ENCODE measurements at places on chromosomes 2 and 18.

GRCh38 chr2:225173909-225174308 lies 131.6 kb upstream of the DOCK10 start:
- H3K4me3 ChIP-seq = no peak overlapping the region
- H3K27ac ChIP-seq = no peak overlapping the region
- no peaks in the 10 kb centered on the region for H3K4me1 ChIP-seq
- H3K27me3 ChIP-seq = no peaks in the 10 kb centered on the region
- DNase-seq = no peak
- no peaks in the 10 kb centered on the region for H3K36me3 ChIP-seq

GRCh38 chr2:120729406-120730399 lies 6.0 kb upstream of the GLI2 start:
- H3K4me1 ChIP-seq = no peaks in the 10 kb centered on the region
- no peaks in the 10 kb centered on the region for H3K27me3 ChIP-seq
- DNase-seq = no peak
- H3K4me3 ChIP-seq = no peak overlapping the region
- no peak overlapping the region for H3K27ac ChIP-seq
- no peaks in the 10 kb centered on the region for H3K36me3 ChIP-seq

DNA sequence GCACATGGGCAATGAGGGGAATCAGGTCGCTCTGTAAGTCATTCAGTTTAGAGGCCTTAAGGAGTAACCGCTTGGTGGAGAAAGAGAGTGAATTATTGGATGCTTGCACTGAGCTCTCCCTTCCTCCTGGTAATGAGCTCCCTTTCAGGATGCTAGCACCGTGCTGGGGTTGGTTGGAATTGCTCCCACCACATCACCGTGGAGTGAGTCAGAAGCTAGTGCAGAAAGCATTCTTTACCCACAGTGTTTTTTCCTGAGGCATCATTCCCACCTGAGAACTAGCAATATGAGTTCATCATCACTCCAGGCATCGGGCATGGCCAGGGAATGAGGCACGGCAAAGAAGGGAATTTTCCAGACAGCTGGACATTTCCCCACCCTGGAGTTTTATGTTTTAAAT lies 57.6 kb downstream of the ITGB6 start:
- H3K27me3 ChIP-seq = no peaks in the 10 kb centered on the region
- no peak overlapping the region for H3K27ac ChIP-seq
- H3K36me3 ChIP-seq = 0 out of 2 replicates have a peak, but pooled peaks cover 1% of the 10 kb centered on the region
- no peak for DNase-seq

GRCh38 chr2:157194097-157194688 lies 63.3 kb upstream of the GALNT5 start:
- no peaks in the 10 kb centered on the region for H3K36me3 ChIP-seq
- H3K4me1 ChIP-seq = no peaks in the 10 kb centered on the region
- H3K4me3 ChIP-seq = no peak overlapping the region
- DNase-seq = peak; percentile 5
- no peaks in the 10 kb centered on the region for H3K27me3 ChIP-seq

- no peak overlapping the region for H3K4me3 ChIP-seq
- no peaks in the 10 kb centered on the region for H3K36me3 ChIP-seq
- H3K27me3 ChIP-seq = no peaks in the 10 kb centered on the region
- H3K27ac ChIP-seq = no peak overlapping the region
These were observed 20.6 kb upstream of the ACTR3 start for GRCh38 chr2:113869253-113869652.

DNA sequence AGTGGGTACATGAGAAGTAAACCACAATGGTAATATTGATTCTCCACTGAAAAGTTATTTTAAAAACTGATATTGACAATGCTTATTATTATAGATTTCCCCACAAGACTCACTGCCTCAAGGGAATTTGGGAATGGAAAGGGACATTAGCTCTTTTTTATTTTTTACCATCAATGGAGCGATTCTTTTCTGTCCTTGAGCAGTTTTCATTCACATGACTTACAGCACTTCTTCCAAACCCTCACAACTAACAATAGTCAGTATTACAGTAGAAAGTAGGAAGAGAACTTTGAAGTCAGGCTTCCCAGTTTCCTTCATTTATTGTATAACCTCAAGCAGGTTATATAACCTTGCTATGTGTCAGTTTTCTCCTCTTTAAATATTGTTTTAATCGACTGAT lies 4.3 kb upstream of the UNC80 start:
- no peak overlapping the region for H3K27ac ChIP-seq
- no peaks in the 10 kb centered on the region for H3K36me3 ChIP-seq
- H3K4me3 ChIP-seq = no peak overlapping the region
- H3K27me3 ChIP-seq = peaks cover 17% of the 10 kb centered on the region

DNA sequence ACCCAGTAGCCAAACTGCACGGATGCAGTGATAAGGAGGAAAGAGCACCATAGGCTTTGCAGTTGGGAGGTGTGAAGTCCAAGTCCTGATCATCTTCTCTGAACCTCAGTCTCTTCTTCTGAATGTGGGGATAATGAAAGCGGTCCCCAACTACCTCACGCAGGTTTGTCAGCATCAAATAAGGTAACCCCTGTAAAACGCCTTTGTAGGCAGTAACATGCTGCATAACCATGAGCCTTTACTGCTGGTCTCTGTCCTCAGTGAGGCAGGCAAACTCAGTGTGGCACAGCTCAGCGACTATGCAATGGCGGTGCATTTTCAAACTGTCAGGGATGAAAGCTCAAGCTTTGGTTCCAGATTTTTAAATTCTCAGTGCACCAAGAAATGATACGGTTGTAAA lies 46.1 kb downstream of the DNMT3A start:
- H3K36me3 ChIP-seq = no peaks in the 10 kb centered on the region
- H3K4me1 ChIP-seq = peaks cover 1% of the 10 kb centered on the region
- H3K4me3 ChIP-seq = no peak overlapping the region
- no peaks in the 10 kb centered on the region for H3K27me3 ChIP-seq
- no peak for DNase-seq

DNA sequence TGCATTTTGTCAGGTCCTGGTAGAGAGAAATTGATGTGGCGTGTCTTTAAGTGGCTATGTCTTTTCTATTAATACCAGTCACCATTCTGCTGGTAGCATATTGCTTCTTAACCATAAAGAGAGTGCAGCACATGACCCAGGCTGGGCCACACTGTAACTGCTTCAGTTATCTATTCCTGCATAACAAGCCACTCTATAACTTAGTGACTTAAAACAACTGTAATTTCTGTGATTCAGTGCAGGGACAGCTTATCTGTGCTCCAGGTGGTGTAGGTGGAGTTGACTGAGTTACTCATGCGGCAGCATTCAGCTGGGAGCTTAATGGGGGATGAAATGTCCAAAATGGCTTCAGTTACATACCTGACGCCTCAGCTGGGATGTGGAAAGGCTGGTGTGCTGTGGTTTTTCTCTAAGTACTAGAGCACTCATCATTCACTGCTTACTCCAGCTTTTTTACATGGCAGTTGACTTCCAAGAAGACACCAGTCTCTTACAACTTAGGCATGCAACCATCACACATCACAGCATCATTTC lies 742.4 kb downstream of the SATB2 start:
- no peak overlapping the region for H3K27ac ChIP-seq
- no peaks in the 10 kb centered on the region for H3K4me1 ChIP-seq
- no peaks in the 10 kb centered on the region for H3K36me3 ChIP-seq

DNA sequence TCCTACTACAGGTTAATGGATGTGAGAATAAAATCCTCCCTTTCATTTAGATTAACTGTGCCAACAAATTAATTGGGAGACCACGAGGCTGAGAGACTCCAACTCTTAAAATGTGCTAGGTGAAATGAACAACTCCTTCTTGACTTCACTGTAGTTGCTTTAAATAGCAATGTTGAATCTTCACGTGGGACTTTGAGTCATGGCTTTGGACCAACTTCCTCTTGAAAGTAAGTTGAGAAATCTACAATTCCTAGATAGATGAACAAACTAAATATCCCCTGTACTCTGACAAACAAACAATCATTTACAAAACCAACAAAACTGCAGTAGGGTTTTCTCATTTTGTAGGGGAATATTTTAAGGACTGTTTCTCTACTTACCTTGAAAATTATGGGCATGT lies 291.9 kb upstream of the SPRED2 start:
- peaks cover 1% of the 10 kb centered on the region for H3K4me1 ChIP-seq
- no peaks in the 10 kb centered on the region for H3K27me3 ChIP-seq
- no peak for DNase-seq
- no peak overlapping the region for H3K27ac ChIP-seq
- H3K36me3 ChIP-seq = no peaks in the 10 kb centered on the region

GRCh38 chr18:79864006-79864725 lies 66.4 kb downstream of the KCNG2 start:
- H3K27me3 ChIP-seq = no peaks in the 10 kb centered on the region
- H3K4me1 ChIP-seq = no peaks in the 10 kb centered on the region
- no peaks in the 10 kb centered on the region for H3K36me3 ChIP-seq
- no peak overlapping the region for H3K4me3 ChIP-seq
- DNase-seq = no peak

DNA sequence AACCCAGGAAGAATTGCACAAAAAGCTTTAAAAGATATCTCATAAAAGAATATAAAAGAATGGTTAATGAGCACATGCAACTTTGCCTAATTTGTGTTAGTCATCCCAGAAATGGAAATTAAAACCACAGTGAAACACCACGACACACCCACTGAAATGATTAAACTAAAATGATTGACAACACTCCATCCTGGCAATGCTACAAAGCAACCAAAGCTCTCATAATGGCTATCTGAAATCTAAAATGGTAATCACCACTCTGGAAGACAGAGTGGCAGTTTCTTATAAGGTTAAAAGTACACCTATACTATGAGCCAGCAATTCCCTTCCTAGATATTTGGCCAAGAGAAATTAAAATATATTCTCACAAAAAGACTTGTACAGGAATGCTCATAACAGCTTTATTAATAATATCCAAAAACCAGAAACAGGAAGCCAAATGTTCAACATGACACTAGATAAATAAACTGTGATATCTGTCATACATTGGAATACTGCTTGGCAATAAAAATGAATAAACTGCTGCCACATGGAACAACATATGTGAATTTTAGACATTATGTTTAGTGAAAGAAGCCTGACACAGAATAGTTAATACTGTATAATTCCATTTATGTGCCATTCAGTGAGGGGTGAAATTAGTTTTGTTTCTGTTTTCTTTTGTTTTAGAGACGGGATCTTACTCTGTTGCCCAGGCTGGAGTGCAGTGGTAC lies 105.3 kb upstream of the BCL2L11 start:
- H3K4me3 ChIP-seq = no peak overlapping the region
- no peaks in the 10 kb centered on the region for H3K27me3 ChIP-seq
- no peak for DNase-seq
- H3K4me1 ChIP-seq = no peaks in the 10 kb centered on the region
- no peaks in the 10 kb centered on the region for H3K36me3 ChIP-seq

DNA sequence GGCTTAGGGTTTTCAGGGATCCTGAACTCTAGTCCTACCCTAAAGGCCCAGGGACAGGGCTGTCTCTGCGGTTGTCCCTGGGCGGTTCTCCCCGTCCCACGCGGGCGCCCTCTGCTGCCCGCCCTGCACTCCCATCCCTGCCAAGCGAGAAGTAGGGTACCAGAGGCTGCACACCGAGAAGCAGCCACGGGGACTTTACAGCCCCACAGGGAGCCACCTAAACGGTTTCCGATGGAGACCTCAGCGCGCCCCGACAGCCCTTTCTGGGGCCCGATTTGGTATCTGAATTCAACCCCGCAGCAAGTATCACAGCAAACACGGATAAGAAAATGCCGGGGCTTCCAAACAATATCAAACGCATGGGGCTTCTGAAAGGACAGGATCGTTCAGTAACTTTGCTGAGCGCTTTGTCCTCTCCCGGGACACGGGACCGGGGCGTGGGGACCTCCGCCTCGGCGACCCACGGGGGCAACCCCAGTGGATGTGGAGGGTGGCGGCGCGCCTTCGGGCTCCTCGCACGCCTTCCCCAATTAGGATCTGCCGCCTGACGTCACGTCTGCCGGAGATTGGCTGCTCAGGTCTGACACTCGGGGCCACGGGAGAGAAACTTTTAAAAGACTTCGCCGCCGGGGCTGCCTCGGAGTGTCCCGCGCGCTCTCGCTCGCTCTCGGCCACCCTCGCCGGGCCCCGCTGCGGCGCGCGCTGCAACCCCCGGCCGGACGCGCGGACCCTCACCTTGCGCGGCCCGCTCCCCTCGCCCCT lies at the start of gene LTBP1:
Gene LTBP1, plus strand, starts transcription at position 640 of the 762 bp plus-strand sequence. CDS start 372 bp downstream, outside the sequence.
- H3K27me3 ChIP-seq = no peaks in the 10 kb centered on the region
- 0 out of 2 replicates have a peak, but pooled peaks cover 2% of the 10 kb centered on the region for H3K4me1 ChIP-seq
- no peak within 1 kb of the TSS for H3K27ac ChIP-seq
- DNase-seq = no peak
- H3K36me3 ChIP-seq = no peaks in the 10 kb centered on the region

DNA sequence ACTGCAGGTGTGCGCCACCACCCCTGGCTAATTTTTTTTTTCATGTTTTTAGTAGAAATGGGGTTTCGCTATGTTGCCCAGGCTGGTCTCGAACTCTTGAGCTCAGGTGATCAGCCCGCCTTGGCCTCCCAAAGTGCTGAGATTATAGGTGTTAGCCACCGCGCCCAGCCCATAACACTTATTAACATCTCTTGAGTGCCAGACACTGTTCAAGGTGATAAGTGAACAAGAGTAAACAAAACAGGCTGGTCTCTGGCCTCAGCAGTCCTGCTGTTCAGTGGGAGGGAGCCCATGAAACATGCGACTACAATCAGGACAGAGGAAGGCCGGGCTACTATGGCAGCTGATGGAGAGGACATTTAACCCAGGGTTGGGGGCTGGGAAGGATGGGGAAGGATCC lies 42.3 kb downstream of the KCTD1 start:
- H3K36me3 ChIP-seq = no peaks in the 10 kb centered on the region
- no peaks in the 10 kb centered on the region for H3K4me1 ChIP-seq
- no peak overlapping the region for H3K27ac ChIP-seq
- H3K4me3 ChIP-seq = no peak overlapping the region

DNA sequence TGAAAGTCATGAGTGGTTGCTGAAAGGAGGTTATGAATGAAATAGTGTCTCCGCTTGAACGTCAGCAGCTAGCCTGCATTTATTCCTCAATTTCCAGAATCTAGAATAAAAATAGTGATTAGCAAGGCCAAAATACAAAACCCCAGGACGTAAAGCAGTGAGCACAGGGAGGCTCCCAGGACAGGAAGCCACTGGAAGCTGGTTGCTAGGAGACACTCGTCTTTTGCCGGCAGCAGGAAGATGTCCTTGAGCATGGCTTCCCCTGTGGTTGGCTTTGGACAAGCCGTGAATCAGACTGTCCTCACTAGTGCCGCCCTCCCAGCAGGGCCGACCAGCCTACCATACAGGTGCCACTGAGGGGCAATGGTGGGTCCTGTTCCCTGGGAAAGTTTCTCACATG lies 374.4 kb downstream of the MTX2 start:
- no peak overlapping the region for H3K4me3 ChIP-seq
- no peak overlapping the region for H3K27ac ChIP-seq
- H3K4me1 ChIP-seq = peaks cover 3% of the 10 kb centered on the region
- no peaks in the 10 kb centered on the region for H3K27me3 ChIP-seq
- DNase-seq = no peak

- H3K4me3 ChIP-seq = no peak overlapping the region
- no peaks in the 10 kb centered on the region for H3K4me1 ChIP-seq
- H3K27ac ChIP-seq = no peak overlapping the region
- no peak for DNase-seq
These were observed 69.8 kb downstream of the REV1 start for GRCh38 chr2:99420031-99420430.

- H3K36me3 ChIP-seq = no peaks in the 10 kb centered on the region
- no peaks in the 10 kb centered on the region for H3K4me1 ChIP-seq
These were observed 598.6 kb downstream of the SLC4A3 start for GRCh38 chr2:220226076-220226475.

- no peak overlapping the region for H3K4me3 ChIP-seq
- no peak overlapping the region for H3K27ac ChIP-seq
- H3K27me3 ChIP-seq = no peaks in the 10 kb centered on the region
- no peaks in the 10 kb centered on the region for H3K36me3 ChIP-seq
- no peaks in the 10 kb centered on the region for H3K4me1 ChIP-seq
These were observed 544.8 kb downstream of the ARHGAP15 start for GRCh38 chr2:143674051-143674450.

GRCh38 chr2:34652636-34653035 lies 1053.5 kb upstream of the FAM98A start:
- DNase-seq = no peak
- H3K27me3 ChIP-seq = no peaks in the 10 kb centered on the region
- no peaks in the 10 kb centered on the region for H3K36me3 ChIP-seq
- no peaks in the 10 kb centered on the region for H3K4me1 ChIP-seq
- H3K4me3 ChIP-seq = no peak overlapping the region

Measured in iPS DF 6.9 (cell line).